ENCODE measurements at places on chromosomes 12 and 14. TPM values are rescaled to one million over a fixed set of nuclear protein-coding genes. Genes with fewer than 3 reads are reported as not detected.

The MSI1 gene
- not detected for total RNA-seq

DNA sequence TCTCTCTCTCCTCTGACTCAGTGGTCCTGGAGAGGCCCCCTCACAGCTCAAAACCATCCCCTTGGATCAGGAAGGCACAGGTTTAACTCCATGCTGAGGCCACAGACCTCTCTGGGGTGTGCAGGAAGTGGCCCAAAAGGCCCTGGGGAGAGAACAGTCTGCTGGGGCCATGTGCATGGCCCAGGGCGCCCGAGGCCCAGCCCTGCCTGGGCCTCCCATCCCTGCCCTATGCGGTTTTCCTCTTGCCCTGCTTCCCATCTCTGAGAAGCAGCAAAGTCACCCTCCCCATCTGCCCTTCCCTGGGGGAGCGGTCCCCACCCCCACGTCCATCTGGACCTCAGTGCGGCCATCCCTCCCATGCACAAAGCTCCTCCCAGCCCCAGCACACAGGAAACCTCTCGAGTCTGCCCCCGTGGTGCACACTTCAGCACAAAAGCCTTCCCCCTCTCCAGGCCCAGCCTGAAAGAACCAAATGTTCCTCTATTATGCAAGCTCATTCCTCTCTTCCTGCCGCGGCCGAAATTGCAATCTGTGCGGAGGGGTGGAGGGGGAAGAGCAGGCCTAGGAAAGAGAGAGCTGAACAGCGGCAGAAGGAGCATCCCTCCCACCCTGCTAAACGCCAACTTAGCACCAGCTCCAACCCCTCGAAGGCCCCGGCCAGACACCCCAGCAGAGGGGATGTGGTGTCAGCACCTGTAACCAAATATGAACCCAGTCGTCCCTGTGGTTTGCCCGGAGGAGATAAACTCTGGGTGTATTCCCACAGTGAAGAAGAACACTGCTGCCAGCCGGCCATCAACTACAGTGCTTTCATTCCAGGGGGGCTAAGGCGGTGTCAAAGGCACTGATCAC lies 108.5 kb downstream of the SCARB1 start:
- peaks cover 2% of the 10 kb centered on the region for H3K36me3 ChIP-seq
- DNase-seq: peak; percentile 13
- H3K27ac ChIP-seq: peak overlapping the region; percentile 27
- H3K4me3 ChIP-seq: no peak overlapping the region
- peaks cover 14% of the 10 kb centered on the region for H3K27me3 ChIP-seq
- H3K4me1 ChIP-seq: peaks cover 13% of the 10 kb centered on the region

DNA sequence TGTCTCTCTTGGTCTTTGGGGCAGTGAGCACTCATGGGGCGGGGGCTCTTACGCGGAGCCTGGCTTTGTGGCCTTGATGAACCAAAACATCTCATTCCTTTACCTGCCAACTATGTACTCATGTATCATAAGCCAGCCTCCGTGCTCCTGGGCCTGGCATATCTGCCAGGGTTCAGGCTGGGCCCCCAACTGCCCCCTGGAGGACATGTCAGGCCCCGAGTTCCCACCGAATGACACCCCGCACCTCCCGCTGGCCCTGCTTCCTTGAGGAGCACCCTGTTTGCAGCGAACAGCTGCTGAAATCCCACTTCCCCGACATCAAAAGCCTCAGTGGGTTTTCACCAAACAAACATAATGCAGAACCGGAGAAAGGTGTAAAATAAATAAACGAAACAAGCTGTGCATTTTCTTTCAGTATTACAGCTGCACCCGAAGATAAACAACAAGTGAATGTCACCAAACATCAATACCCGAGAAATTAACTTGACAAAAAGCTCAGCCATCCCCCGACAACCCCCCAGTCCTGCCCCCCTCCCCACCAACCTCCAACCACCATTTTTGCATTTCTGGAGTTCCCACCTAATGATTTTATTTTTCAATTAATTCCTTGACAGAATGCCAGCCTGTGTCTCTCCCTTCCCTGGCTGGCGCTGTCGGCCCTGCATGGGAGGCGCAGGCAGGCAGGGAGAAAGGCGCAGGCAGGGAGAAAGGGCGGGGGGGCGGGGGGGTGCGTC lies 139.2 kb downstream of the RBM19 start:
- no peaks in the 10 kb centered on the region for H3K4me1 ChIP-seq
- no peak overlapping the region for H3K27ac ChIP-seq
- H3K36me3 ChIP-seq: no peaks in the 10 kb centered on the region
- no peak for DNase-seq
- no peaks in the 10 kb centered on the region for H3K27me3 ChIP-seq

DNA sequence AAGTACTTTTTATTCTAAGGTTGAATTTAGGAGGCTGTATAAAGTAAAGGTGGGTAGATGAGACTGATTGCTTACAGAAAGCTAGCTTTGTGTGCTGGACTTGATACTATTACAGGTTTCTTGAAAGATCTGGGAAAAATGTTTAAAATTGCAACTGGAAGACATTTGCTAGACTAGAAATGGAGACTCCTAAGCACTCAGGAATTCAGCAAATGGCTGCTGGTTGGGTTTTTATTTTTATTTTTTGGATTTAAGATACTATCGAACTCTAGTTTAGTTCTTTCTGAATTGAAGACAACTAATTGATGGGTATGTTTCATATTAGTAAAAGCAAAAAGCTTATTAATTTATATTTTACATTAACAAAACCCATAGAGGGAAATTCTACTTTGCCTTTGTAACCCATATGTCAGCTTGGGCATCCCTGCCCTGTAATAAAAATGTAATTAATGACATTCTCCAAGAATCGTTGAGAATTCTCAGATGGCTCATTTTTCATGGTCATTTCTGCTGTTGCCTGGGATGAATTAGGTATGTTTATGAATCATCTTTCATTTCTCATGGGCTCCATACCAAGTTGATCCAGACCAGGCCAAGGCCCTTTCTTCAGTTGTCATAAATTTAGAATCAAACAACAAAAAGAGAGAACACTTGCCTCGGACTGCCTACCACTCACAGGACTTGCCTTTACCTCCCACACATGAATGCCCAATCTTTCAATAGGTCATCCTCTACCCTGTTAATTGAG lies 102.1 kb downstream of the ERGIC2 start:
- no peaks in the 10 kb centered on the region for H3K4me1 ChIP-seq
- peaks cover 3% of the 10 kb centered on the region for H3K36me3 ChIP-seq
- H3K4me3 ChIP-seq: no peak overlapping the region
- H3K27me3 ChIP-seq: no peaks in the 10 kb centered on the region
- no peak overlapping the region for H3K27ac ChIP-seq

The ATXN3 gene
- total RNA-seq: 30.3 TPM

GRCh38 chr14:105172476-105172875 lies 3.9 kb upstream of the JAG2 start:
- no peak for DNase-seq
- peaks cover 34% of the 10 kb centered on the region for H3K4me1 ChIP-seq
- no peaks in the 10 kb centered on the region for H3K36me3 ChIP-seq
- H3K27me3 ChIP-seq: peaks cover 8% of the 10 kb centered on the region
- no peak overlapping the region for H3K4me3 ChIP-seq

The SELPLG gene
- 207 TPM for total RNA-seq

DNA sequence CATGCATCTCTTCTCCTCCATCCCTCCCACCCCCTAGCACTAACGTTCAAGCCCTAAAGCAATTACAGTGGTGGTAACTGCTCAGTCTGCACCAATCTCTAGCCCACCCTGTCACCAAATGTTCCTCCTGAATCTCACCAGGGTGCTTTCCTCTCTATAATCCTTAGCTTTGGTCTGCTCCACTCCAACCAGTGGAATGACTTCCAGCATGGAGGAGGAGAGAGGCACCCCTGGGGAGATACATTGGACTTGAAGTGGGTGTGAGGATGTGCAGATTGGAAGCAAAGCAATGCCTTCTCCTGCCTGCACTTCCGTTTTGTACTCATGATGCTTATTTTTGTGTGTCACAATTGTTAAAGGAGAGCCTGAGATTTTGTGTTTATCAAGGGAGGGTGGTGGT lies 24.1 kb upstream of the RPS6KA5 start:
- H3K27me3 ChIP-seq: no peaks in the 10 kb centered on the region
- peaks cover 38% of the 10 kb centered on the region for H3K4me1 ChIP-seq
- no peak overlapping the region for H3K4me3 ChIP-seq

- peaks cover 1% of the 10 kb centered on the region for H3K27me3 ChIP-seq
- no peaks in the 10 kb centered on the region for H3K4me1 ChIP-seq
- peak; percentile 11 for DNase-seq
- H3K36me3 ChIP-seq: no peaks in the 10 kb centered on the region
- no peak overlapping the region for H3K27ac ChIP-seq
These were observed 160.6 kb downstream of the MYRFL start for GRCh38 chr12:69985656-69986055.

DNA sequence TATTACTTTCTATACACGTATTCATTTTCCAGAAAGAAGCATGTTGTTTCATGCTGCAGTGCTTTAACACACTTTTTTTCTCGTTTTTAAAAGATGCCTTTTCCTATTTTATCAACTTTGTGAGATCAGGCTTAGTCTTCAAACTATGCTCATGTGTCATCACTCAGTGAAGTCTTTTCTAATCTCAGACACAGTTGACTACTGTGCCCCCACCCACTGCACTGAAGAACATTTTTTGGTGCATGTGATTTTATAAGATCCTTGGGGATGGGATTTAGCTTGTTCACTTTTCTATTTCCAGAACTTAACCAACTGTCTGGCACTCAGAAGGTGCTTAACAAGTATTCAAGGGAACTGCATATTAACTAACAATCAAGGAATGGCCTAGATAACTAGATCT lies 85.5 kb downstream of the CDK17 start:
- no peak overlapping the region for H3K4me3 ChIP-seq
- no peaks in the 10 kb centered on the region for H3K27me3 ChIP-seq
- peaks cover 15% of the 10 kb centered on the region for H3K36me3 ChIP-seq
- peaks cover 15% of the 10 kb centered on the region for H3K4me1 ChIP-seq
- H3K27ac ChIP-seq: no peak overlapping the region
- DNase-seq: no peak

The IFNG gene
- total RNA-seq: 2.8 TPM

DNA sequence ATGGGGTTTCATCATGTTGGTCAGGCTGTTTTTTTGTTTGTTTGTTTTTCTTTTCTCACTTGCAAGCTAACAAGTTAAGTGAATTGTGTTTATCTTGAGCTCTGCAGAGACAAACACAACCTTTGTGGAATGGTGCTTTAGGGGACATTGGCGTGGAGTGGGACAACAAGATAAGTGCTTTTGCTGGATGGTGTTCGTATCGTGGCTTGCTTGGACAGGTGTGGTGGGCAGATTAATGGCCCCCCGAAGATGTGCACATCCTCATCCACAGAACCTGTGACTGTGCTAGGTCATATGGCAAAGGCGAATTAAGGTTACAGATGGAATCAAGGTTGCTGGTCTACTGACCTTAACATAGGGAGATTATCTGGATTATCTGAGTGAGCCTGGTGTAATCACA lies 7.0 kb downstream of the MLXIP start:
- peaks cover 55% of the 10 kb centered on the region for H3K36me3 ChIP-seq
- peaks cover 76% of the 10 kb centered on the region for H3K4me1 ChIP-seq
- H3K27ac ChIP-seq: peak overlapping the region; percentile 46
- no peak for DNase-seq
- peak overlapping the region; percentile 2 for H3K4me3 ChIP-seq

The PTPRB gene
- not detected for total RNA-seq

- H3K27ac ChIP-seq: no peak overlapping the region
- no peak for DNase-seq
- peaks cover 1% of the 10 kb centered on the region for H3K27me3 ChIP-seq
- H3K4me3 ChIP-seq: no peak overlapping the region
These were observed 68.1 kb upstream of the HECTD1 start for GRCh38 chr14:31275731-31276130.

DNA sequence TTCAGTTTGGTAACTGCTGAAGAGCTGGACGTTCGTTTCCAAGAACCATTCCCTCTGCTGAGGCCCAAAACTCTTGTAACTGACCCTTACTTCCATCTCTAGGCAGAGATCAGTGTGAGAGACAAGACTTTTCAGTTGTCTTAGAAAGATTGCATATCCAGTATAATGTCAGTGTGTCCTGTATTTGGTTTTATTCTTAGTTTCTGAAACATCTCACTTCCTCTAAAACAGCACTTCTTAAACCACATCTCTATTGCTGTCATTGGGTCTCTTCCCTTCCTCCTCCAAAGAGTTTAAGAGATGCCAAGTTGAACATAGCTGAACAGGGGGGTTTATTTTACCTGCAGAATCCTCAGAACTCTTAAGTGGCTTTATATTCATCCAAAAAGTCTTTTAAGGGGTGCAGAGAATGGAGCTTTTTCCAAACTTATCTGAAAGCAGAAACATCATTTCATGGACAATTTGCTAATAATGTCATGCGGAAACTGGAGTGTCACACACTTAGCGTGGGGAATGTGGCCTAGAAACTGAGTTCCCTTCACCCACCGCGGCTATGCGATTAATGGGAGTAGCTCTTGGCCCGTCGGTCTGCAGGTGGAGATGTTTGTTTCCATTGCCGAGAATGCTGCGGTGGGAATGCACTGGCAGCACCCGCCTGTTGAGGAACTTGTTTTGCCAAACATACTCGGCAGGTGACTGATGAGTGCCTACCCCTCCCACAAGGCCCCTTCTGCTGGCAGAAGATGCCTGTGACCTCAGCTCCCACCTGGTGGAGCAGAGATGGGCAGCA lies 148.2 kb downstream of the ADGRD1 start:
- peaks cover 15% of the 10 kb centered on the region for H3K4me1 ChIP-seq
- no peak overlapping the region for H3K4me3 ChIP-seq
- H3K36me3 ChIP-seq: no peaks in the 10 kb centered on the region
- no peak overlapping the region for H3K27ac ChIP-seq
- peaks cover 4% of the 10 kb centered on the region for H3K27me3 ChIP-seq
- no peak for DNase-seq

- peak overlapping the region; percentile 98 for H3K4me3 ChIP-seq
- no peaks in the 10 kb centered on the region for H3K27me3 ChIP-seq
- peaks cover 9% of the 10 kb centered on the region for H3K36me3 ChIP-seq
- DNase-seq: peak; percentile 11
These were observed 386 bp downstream of the LIN52 start for GRCh38 chr14:74085047-74085637.

DNA sequence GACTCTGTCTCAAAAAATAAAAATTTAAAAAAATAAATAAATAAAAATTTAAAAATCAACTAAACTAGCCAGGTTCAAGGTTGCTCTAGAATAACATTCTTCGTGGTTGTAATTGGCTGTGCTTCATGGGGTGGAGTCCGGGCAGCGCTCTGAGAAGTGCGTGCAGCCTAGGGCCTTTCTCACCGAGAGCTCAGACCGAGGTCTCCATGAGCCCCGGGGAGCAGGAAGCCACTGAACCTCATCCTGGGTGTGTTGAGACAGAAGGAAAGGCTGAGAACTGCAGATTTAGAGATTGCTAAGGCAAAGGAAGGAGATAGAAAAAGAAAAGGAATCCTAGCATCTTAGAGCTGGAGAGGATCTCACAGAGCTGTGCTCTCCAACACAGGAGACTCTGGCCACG lies 14.7 kb downstream of the P2RX4 start:
- H3K4me1 ChIP-seq: peaks cover 68% of the 10 kb centered on the region
- peaks cover 71% of the 10 kb centered on the region for H3K36me3 ChIP-seq
- H3K27ac ChIP-seq: peak overlapping the region; percentile 91
- no peaks in the 10 kb centered on the region for H3K27me3 ChIP-seq

The DNAJC22 gene
- not detected for total RNA-seq

- DNase-seq: no peak
- peak overlapping the region; percentile 93 for H3K27ac ChIP-seq
- peaks cover 29% of the 10 kb centered on the region for H3K36me3 ChIP-seq
- H3K4me3 ChIP-seq: peak overlapping the region; percentile 84
These were observed 1.4 kb upstream of the SMARCC2 start for GRCh38 chr12:56190695-56191155.

All from activated CD4-positive, alpha-beta T cell treated with anti-CD3 and anti-CD28 coated beads, Interleukin-2, amount 10 ng/mL, durations not matched to agents 7 days and 5 days (primary cell).